Endothelial cell of umbilical vein (primary cell): ENCODE measurements at places on chromosomes 2 and 18. TPM values are rescaled to one million over a fixed set of nuclear protein-coding genes. Genes with fewer than 3 reads are reported as not detected.

DNA sequence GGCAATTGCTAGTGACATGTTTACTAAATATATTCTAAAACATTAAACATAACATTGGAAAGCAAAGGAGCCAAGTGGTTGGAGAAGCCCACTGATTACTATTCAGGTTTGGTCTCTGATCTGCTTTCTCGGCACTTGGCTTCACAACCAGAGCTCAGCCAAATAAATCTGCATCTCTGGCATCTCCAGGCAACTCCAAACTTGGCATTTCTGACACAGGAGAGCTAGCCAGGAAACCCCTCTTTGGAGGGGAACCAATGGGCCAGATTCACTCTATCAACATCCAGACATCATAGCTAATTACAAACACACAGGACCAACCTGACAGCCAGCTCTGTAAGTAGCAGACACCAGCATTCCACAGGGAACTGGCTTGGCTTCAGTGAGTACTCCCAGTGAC lies 150.3 kb upstream of the ETAA1 start:
- no peak overlapping the region for H3K4me3 ChIP-seq
- H3K27ac ChIP-seq: no peak overlapping the region
- no peaks in the 10 kb centered on the region for H3K27me3 ChIP-seq

GRCh38 chr2:46082531-46083485 lies 214.4 kb upstream of the EPAS1 start:
- no peak for DNase-seq
- no peaks in the 10 kb centered on the region for H3K27me3 ChIP-seq

Gene LAMA1
- not detected in 2 replicates for total RNA-seq

DNA sequence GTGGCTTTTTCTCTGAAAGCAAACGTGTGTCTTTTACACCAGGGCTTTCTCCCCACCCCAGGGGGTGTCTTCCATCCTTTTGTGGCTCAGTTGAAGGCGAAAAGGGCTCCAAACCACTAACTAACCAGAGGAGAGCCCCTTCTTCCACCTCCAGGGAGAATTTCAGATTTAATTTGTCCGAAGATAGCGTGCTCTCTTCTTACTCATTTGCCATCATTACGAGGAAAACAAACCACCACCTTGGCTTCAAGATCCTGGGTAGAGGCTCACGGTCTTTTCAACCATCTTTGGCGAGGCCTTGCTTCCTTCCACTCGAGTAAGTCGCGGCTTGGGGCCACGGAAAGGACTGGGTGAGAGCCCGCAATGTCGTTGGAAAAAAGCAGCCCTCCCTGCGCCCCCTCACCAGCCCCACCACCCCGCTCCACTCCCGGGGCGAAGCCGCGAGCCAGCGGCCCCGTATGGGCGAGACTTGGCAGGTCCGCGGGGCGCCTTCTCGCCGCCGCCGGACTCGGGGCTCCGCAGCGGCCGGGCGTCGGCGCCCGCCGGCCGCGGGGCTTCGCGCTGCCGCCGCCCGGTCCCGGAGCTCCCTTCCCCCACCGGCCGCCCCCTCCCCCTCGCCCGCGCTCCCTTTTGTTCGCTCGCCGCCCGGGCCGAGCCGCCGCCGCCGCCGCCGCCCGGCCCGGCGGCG lies 1.7 kb upstream of the ZNF532 start:
- H3K4me3 ChIP-seq: peak overlapping the region; percentile 39
- no peaks in the 10 kb centered on the region for H3K27me3 ChIP-seq
- peak overlapping the region; percentile 72 for H3K27ac ChIP-seq
- H3K4me1 ChIP-seq: peaks cover 38% of the 10 kb centered on the region
- no peaks in the 10 kb centered on the region for H3K36me3 ChIP-seq

DNA sequence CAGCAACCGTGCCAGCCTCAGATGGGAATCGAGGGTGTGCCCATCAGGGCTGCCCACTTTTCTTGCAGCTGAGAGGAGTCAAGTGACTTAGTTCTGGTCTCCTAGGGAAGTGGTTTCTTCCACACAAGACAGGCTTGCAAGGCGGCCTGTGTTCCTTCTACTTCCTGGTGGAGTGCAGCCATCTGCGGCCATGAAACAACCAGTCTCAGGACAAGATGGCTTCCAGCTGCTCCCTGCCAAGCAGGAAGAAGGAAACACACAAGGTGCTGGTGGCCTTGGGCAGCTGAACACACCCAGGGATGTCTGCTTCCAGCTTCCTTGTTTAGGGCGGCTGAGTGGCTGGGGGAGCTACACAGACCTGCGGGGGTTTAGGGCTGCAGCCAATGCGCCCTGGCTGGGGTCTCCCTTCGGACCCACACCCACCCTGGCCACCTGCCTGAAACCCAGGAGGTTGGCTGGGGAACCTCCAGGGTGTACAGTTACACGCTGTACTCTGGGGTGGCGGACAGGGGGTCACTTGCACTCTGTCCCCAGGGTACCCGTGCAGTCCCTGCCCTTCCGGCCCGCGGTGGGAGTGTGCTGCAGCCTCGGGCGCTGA lies 34.7 kb downstream of the PTPN18 start:
- H3K27me3 ChIP-seq: no peaks in the 10 kb centered on the region
- H3K27ac ChIP-seq: no peak overlapping the region
- DNase-seq: no peak
- no peaks in the 10 kb centered on the region for H3K36me3 ChIP-seq

Gene TAF4B
- 1.2 and 2.0 TPM in 2 replicates for total RNA-seq

- H3K4me3 ChIP-seq: no peak overlapping the region
- no peak for DNase-seq
- H3K36me3 ChIP-seq: no peaks in the 10 kb centered on the region
Observed at GRCh38 chr2:60054571-60055340, 498.7 kb downstream of the BCL11A start.

DNA sequence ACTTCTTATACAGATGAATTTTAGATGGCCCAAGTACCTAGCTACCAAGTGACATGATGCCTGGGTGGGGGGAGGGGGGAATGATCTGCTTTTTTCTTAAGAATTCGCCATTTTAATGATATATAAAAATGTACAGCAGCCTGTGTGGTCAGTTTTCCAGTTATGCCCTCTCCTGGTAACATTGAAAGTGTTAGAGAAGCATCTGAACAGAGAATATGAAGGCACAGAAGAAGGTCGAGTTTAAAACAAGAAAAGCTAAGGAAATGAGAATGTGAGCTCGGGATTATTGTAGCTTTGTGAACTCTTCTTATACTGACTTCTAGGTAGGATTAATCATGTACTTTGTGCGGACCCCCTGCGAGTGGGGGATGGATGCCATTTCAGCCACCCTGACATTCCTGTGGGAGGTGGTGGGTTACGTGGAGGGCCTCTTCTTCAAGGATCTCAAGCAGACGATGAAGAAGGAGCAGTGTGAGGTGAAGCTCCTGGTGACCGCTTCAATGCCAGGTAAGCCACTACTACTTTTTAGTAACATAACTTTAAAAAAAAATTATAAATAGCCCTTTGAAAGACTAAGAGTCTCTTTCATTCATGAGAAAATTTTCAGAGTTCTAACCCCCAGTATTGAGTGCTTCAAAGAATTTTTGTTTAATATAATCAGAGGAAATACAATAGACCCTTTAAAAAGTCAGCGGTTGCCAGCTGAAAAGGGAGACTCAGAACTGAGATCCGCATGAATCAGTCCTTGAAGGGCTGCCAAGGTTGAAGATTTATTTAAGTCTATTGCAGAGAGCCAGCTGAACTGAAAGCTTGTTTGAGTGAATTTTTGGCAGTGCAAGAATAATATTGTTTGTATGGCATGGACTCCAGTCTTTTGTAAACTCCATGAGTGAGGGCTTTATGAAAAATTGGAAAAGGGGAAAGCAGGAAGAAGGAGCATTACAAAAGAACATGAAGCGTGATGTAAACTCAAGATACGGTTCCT lies 68.6 kb upstream of the RPE start:
- no peak overlapping the region for H3K27ac ChIP-seq
- H3K4me3 ChIP-seq: no peak overlapping the region
- H3K36me3 ChIP-seq: no peaks in the 10 kb centered on the region
- DNase-seq: peak; percentile 73
- H3K27me3 ChIP-seq: no peaks in the 10 kb centered on the region
- no peaks in the 10 kb centered on the region for H3K4me1 ChIP-seq
